Ammon's horn (tissue), 1 donor: ENCODE measurements at places on chromosomes 7 and 10.

- no peak for DNase-seq
Observed at GRCh38 chr7:143130541-143130940, 1.3 kb upstream of the PIP start.

DNA sequence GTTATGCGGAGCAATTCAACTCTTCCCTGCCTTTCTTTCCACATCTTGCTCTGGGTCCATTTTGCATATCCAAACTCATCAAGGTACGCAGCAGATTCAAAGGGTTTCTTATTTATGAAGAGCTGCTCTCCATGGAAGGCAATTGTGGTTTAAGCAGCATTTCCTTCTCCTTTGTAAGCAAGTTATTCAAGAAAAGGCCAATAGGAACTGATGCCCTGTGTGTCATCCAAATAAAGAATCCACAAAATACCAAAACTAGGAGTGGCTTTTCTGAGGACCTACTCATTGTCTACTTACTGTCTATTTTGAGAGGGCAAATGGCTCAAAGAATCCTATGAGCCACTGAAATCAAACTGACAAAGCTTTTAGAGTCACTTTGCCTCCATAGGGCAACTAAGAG is 253.1 kb downstream of the PTEN start:
- no peak for DNase-seq

DNA sequence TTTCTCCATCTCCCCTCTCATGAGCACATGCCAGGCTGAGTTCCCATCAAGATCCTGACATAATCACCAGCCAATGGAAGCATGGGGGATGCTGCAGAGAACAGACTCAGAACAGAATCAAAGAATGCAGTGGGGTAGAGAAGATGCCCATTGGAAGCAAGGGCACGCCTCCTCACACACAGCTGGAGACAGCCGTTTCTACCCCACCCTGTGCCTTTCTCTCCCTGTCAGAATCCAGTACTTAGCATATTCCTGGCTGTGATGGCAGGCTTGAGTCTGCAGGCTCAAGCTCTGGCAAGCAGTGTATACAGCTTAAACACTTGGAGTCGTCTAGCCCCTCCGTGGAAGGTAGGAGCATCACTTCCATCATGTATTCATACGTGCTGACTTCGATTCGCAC is 867.9 kb downstream of the NRG3 start:
- DNase-seq, result no peak

- DNase-seq, result no peak
Observed at GRCh38 chr7:129405527-129405926, 28.7 kb upstream of the STRIP2 start.

DNA sequence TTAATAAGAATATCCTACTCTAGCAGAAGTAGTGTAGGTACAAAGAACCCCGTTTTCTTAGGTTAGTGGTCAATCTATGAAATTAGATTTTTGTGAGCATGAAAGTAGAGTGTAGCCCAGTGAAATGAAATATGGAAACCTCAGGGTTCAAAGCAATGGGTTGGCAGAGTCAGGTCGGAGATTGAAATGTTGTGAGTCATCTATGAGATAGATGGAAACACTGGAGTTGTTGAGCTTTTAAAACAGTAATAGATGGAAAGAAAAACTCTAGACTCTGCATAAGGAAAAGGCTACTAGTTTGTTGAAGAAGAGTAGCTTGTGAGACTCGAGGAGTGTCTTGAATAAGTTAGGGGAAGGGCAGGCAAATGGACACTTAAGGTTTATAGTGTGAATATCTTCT is 251.9 kb downstream of the EXOC4 start:
- no peak for DNase-seq

DNA sequence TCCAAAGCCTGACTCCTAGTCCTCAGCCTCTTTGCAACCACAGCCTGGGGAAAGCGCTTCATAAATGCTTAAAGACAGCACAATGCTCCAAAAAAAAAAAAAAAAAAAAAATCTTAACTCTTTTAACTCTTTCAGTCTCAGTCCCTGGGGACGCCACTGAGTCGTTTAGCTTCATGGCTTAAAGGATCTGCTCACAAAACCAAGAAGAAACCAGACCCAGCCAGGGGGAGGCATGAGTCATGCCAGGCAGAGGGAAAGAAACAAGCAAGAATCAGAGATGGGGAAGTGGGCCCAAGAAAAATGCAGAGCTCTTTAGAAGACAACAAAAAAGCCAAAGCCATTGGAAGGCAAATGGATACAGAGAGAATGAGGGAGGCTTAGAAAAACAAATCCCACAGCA is 32.5 kb upstream of the DOCK1 start:
- DNase-seq, result no peak

- DNase-seq, result no peak
Observed at GRCh38 chr10:35225204-35225603, 98.6 kb downstream of the CREM start.

GRCh38 chr10:9449530-9449929 is 1395.0 kb downstream of the GATA3 start:
- no peak for DNase-seq

DNA sequence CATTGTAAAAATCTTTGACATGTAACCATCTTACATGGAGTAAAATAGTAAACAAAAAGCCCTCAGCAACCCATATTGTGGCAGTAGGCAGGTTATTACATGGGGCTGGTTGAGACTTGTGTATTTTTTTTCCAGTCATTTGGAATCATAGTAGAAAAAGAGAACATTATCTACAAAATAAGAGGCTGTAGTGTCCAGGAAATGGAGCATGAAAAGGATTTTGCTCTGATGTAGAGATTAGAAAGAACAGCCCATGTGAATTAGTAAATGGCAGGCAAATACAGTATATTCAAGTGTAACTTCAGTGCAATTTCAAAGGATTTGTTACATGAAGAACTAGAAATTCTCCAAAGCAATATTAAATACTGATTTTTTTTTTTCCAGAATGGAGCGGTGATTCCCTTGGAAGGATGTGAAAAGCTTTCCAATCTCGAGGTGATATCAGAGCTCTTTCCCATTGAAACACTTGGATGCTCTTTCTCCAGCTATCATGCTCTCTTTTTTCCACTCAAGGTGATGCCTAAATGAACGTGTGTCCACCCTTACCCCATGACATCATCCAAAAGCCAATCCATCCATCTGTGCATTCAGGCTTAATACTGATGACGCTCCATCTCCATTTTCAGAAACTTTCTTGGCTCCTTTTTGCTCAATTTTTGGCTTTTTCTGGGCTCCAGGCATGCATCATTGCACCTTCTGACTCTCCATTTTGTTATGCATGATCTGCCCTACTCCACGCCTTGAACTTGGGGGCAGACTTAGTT is 1034.7 kb downstream of the TYW1 start:
- DNase-seq, result no peak

DNA sequence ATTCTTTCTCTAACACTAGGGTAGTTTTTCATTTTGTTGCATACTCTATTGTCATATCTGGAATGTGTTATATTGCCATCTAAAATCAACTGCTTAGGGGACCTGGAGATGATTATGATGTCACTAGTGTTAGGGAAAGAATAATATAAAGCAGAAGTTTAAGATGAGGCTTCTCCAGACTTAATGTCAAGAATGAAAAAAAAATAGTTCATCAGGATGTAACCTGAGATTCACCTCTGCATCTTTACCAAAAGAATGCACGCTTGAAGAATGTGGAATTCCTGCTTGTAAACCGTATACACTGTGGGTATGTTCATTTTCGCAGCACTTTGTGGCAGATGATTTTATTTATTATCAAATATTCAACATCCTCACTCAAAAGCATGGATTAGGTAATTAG is 184.6 kb downstream of the ST7 start:
- no peak for DNase-seq

DNA sequence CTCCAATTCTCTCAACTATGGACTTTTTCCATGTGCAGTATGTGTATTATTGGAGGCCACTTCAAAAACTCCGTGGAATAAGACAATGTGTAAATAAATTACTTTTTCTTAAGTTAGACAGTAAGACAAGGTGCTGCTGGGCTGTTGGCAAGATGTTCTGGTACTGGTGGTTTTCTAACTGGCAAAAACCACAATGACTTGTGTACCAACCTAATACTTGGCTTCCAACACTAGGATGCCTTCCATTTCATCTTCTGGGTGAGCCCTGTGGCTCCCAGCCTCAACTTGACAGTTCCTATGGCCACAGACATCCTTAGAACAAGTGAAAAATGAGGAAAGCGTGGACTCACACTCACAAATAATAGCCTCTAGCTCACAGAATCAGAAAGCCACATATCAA is 77.0 kb downstream of the OSBPL3 start:
- DNase-seq, result no peak

GRCh38 chr10:4851176-4851575 is 25.2 kb downstream of the AKR1E2 start:
- DNase-seq, result no peak

GRCh38 chr10:93542358-93542791 is 24.1 kb upstream of the FFAR4 start:
- DNase-seq, result no peak

DNA sequence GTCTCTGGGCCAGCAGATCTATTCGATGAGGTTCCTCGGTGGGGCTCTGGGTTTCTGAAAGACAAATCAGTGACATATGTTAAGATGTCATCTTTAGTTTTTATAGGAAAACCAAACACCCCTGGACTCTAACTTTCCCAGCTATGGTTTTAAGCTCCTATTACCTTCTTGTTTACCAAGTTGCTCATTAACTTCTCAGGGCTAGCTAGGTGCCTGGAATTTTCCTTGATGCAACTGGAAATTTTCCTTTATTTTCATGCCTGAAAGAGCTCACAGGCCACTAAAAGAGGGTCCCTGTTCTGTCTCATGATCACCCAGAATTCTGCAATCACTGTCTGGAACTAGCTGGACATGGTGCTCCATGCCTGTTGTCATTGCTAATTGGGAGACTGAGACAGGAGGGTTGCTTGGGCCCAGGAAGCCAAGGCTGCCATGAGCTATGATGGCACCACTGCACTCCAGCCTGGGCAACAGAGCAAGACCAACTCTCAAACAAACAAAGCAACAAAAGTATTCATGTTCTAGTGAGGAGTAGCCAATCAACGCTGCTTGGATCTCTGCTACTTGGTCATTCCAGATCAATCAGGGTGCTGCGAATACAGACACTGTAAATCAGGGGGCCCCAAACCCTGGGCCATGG is 1173.5 kb upstream of the AUTS2 start:
- no peak for DNase-seq

DNA sequence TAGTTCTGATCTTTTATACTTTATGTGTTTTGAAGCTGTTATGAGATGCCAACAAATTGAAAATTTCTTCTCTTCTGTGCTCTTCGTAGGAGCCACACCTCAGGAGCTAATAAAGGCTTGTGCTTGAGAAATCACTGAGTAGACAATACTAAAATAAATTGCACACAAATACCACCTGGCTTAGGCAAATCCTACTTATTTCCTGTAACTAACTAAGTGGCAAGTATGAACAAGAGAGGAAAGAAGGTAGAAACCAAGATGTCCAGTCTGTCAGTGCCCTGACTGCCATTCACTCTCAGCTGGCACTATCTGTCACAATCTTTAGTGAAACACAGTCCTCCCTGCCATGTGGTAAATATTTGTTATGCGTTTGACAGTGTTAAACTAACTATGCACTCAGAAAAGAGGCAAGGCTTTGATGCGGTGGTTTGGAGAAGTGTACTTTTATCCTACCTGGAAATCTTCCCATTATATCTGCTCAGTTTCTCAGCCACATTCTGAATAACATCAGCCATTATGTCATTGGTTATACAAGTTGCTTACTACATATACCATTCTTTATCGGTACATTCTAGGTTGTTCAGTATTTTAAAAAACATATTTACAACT is 293.4 kb upstream of the VWC2 start:
- no peak for DNase-seq

GRCh38 chr10:118570591-118570990 is 24.9 kb downstream of the PRLHR start:
- DNase-seq, result no peak

DNA sequence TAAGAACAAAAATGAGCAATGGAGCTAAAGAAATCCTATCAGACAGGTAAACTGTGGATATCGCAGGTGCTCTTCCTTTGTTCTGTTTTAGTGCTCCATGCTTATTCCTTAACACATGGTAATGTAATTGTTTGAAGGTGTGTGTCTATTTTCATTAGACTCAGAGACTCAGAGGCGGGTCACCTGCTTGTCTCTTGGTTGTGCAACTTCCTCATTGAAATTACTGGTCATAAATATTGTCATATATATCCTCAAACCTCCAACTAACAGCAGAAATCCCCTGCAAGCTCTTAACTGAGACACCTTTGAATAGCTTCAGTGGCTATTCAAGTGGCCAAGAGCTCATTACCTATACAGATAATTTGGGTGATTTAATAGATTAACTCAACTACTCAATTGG is 177.2 kb downstream of the PTN start:
- DNase-seq, result no peak

GRCh38 chr7:71735961-71736556 is 604.1 kb downstream of the GALNT17 start:
- DNase-seq, result peak; percentile 84

DNA sequence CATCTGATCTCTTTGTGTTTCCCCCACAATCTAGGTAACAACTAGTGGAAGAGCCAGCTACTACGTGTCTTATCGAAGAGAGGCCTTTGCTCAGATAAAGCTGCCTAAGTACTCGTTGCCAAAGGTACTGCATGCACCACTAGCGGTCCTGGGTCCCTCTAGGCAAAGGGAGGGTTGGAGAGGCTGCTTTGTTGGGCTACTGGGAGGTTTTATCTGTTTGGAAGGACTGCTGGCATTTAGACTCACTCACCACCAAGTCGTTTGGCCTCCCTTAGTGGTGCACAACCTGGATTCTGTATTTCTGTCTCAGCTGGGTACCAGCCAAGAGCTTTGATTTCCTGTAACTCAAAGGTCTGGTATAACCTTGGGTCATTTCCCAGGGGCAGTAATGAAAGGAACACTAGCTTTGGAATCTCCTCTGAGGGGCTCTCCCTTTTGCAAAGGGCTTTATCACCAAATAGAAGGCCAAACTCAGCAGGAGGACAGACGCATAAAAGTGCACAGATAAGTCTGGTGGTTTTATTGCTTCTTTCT is 498.3 kb downstream of the SORCS3 start:
- no peak for DNase-seq

GRCh38 chr7:28686418-28686800 is 271.7 kb downstream of the TRIL start:
- peak; percentile 63 for DNase-seq

DNA sequence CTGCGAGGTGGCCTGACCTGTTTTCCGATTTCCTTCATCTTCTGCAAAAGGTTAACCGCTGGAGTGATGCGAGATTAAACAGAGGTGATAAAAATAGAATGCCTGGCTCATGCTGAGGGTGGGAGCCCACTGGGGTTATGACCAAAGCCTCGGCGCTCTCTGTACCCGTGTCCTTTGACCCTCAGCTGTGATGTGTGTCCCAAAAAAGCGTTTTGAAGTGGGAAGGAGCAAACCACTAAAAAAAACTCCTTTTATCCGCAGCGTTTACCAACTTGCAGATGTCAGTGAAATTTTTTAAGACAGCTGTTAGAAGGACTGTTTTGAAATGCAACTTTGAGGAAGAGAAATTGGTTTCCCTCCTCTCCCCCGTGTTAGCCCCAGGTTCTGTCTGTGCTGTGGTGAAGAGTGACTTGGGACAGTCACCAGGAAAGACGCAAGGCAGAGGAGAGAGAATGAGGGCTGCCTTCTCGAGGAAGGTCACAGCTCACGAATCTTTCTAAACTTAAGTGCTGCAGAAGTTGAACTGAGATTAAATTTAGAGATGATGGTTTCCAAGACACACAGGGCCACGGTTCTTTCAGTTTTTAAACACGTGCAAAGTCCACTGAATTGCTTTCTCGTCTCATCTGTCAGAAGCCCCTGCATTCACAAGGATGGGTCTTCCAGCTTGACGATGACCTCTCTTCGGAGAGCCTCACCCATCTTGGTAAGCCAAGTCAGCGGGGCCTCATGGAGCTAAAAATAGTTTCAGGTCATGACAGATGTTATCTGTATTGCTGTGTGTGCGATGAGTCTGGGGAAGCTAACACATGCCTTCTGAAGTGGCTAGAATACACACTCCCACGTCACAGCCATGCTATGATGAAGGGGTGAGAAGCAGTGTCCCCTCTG is 27.6 kb downstream of the AMZ1 start:
- no peak for DNase-seq
